ENCODE measurements at places on chromosomes 1 and 21.

- no peak for DNase-seq
Measured at GRCh38 chr1:65722461-65722860, 70.2 kb upstream of the PDE4B start.

DNA sequence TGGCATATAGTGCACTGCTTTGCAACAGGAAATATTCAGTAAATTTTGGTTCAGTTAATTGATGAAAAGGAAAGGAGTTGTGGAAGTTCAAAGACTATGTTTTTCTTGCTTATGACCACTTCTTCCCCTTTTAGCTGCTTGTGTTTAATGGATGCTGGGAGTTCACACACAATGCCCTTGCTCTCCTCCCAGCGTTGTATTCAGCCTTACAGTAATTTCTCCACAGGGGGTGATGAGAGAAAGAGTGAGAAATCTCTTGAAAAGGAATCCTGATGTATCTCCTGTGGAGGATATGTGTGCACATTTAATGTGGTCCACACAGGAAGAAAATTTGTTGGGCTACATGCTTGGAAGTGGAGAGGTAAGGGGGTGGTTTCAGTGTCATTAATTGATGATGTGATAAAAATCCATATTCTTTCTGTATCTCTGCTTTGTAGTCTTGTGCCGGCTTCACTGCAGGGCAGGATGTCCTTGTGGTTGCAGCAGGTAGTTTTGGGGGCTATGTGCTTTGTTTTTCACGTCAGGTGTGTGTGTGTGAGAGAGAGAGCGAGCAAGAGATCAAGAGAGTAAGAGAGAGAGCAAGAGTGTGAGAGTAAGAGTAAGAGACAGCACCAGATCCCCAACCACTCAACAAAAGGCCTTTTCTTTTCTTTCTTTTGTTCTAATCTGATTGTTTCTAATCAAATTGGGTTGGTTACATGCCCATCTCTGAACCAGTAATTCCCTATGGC is 204.4 kb downstream of the RWDD3 start:
- DNase-seq, result no peak

- no peak for DNase-seq
Measured at GRCh38 chr1:44542420-44543063, 131.7 kb downstream of the TMEM53 start.

DNA sequence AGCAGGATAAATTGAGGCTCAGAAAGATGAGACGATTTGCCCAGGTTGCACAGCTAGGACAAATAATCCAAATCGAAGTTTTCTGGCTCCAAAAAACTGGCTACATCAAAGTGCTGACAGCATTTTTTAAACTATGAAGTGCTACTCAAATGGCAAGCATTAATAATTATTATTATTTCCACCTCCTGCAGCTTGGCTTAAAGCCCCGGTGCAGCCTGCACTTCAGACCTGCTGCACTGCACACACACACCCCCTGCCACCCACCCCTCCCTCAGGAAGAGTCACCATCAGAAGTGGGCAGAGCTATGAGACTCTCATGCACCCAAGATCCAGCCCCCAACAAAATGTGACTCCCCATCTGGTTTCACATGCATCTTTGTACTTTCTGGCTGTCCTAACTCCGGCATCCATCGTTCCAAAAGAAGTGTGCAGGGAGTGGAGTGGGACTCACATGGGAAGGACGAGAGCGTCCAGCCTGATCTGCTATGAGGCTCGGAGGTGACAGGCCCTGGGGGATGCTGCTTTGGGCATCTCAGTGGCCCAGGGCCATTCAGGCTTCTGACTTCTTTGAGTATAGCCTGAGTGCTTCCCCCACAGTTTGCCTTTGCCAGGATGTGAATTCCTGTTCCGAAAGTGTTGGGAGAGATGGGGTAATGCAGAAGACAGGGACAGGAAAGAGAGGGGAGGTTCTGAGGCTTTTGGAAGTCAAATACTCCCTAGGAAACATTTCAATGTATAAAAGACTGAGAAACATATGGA is 65.0 kb upstream of the FAM20B start:
- no peak for DNase-seq

- no peak for DNase-seq
Measured at GRCh38 chr1:32540605-32541004, 1.4 kb downstream of the ZBTB8A start.

DNA sequence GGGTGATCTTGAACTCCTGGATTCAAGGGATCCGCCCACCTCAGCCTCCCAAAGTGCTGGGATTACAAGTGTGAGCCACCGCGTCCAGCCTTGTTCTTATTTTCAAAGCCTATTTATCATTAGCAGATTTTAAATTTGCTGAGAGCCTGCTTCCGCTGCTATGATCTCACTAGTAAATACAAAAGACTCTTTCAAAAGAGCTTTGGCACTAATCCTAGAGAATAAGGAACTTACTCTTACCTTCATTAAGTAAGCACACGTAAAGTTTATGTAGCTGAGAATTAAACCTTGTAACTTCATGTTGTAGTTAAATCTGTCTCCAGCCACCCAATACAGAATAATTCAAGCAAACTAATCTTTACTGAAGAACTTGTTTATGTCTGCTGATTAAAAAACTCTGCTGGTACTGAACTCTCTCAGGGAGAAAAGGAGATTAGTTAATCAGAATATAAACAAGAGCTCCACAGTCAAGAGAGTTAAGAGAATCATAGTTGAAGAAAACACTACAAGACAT is 72.3 kb downstream of the RUSC1 start:
- DNase-seq, result no peak

GRCh38 chr1:24206516-24207394 is 19.7 kb upstream of the IFNLR1 start:
- DNase-seq, result no peak

GRCh38 chr1:170668209-170669106 is 4.5 kb downstream of the PRRX1 start:
- no peak for DNase-seq

DNA sequence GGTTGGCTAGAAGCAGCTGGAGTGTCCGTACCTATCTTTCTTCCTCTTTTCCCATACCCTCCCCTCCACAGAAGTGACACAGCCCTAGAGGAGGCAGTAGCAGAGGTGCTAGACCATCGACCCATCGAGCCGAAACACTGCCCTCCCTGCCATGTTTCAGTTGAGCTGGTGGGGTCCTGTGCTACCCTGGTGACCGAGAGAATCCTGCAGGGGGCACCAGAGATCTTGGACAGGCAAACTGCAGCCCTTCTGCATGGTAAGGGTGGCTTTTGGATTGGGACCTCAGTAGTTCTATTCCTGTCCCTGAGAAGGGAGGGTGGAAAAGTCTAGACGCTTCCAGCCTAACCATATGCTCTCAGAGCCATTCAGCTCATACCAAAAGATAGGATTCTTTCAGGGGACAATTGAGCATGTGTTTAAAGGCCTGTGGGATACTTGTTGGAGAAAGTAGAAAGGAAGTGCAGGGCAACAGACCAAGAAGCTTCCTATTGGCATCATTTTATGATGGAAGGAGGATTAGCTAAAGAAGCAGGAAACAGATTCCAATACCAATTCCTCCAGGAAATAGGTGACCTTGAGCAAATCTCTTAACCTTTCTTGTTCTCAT is 11.7 kb upstream of the BNIPL start:
- peak; percentile 92 for DNase-seq

DNA sequence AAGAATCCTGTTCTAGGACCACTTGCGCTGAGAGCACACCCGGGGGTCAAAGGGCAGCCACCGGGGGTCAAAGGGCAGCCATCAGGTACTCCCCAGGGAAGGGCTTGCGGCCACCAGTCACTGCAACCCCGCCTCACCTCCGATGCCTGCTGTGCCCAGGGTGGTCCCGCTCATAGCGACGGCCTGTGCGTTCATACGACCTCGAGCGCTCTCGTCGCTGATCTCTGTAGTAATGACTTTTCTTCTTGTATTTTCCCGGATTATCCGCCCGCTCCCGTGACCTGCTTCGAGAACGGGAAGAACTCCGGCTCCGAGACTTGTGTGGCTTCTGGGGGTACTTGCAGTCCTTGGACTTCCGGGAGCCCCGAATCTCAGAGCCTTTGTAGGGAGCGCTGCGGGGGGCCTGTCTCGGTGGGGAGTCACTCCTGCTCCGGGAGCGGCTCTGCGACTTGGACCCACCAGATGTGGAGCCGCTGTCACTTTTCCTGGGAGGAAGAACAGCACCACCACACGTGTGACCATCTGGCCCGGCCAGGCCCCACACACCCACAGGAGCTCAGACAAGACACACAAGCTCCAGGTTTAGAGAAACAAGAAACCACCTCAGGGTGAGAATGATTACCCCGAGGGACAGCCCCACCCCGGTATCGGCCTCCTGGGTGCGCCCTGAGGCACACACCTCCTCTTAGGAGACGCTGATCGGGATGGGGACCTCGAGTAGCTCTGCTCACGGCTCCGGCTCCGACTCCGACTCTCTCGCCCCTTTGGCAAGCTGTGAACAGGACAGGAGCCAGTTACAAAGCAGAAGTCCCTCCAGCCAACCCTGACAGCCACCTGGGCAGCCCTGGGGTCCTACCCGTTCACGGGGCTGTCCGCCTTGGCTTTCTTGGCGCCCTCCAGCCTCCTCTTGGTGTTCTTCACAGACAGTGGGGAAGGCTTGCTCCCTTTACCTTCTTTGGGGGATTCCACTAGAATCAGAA is 11.7 kb downstream of the CCNL2 start:
- no peak for DNase-seq

DNA sequence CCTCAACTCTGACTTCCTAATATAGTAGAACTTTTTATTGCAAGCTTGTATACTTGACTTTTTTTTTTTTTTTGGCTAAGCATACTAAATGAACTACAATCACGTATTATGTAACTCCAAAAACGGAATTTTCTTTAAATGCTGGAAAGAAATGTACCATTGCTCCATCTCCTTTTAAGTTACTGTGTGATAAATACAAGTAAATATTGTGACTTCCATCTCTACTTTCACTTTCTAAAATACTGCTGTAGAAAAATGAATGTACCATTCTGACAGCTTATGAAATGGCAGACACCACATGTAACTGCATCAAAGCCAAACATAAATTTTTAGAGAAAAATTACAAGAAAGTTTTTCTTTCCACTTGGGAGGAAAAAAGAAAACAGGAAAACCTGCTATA is 54.7 kb downstream of the ASH1L start:
- no peak for DNase-seq

DNA sequence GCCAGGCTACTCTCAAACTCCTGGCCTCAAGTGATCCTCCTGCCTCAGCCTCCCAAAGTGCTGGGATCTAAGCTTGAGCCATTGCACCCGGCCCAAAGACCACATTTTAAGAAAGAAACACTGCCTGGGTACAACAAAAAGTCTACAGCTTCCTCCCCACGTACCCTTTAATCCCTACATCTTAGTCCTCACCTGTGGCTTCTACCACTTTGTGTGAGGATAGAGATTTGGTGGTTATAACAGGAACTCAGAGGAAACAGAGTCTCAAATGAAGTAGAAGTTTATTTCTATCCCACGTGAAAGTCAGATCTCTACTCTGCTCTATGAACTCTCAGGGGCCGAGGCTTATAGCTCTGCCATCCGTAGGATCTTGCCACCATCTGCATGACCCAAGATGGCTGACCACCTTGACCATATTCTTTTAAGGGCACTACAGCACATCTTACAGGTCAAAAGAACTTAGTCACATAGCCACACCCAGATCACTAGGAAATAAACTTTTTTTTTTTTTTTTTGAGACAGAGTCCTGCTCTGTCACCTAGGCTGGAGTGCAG is 13.4 kb downstream of the GPX7 start:
- no peak for DNase-seq

GRCh38 chr1:169110236-169110635 is 3.7 kb downstream of the ATP1B1 start:
- DNase-seq, result no peak

- no peak for DNase-seq
Measured at GRCh38 chr1:155082301-155083051, 3.8 kb downstream of the EFNA3 start.

GRCh38 chr1:83818916-83819315 is 180.0 kb downstream of the TTLL7 start:
- DNase-seq, result no peak

GRCh38 chr1:59692591-59692990 is 122.2 kb upstream of the HOOK1 start:
- DNase-seq, result no peak

GRCh38 chr1:52032124-52032784 is 1.4 kb downstream of the KTI12 start:
- no peak for DNase-seq

DNA sequence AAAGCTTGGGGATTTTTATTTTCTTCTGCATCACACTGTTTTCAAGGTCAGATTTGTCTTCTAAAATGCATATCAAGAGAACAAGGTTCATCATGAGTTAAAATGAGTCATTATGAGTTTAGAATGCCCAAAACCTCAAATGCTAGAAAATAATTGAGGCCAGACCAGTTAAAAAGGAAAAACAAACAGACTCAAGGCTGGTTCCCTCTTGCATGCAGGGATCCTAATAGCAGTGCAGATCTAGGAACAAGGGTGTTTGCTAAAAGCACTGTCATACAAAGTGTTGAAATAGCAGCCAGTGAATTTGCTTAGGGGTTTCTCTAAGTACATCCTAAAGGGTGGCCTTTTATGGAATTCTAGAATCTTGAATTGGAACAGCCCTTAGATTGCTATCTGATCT is 15.3 kb downstream of the BEND5 start:
- no peak for DNase-seq

GRCh38 chr1:96633695-96634094 is 87.9 kb upstream of the PTBP2 start:
- no peak for DNase-seq

GRCh38 chr1:180482425-180483275 is 19.7 kb downstream of the ACBD6 start:
- DNase-seq, result no peak

DNA sequence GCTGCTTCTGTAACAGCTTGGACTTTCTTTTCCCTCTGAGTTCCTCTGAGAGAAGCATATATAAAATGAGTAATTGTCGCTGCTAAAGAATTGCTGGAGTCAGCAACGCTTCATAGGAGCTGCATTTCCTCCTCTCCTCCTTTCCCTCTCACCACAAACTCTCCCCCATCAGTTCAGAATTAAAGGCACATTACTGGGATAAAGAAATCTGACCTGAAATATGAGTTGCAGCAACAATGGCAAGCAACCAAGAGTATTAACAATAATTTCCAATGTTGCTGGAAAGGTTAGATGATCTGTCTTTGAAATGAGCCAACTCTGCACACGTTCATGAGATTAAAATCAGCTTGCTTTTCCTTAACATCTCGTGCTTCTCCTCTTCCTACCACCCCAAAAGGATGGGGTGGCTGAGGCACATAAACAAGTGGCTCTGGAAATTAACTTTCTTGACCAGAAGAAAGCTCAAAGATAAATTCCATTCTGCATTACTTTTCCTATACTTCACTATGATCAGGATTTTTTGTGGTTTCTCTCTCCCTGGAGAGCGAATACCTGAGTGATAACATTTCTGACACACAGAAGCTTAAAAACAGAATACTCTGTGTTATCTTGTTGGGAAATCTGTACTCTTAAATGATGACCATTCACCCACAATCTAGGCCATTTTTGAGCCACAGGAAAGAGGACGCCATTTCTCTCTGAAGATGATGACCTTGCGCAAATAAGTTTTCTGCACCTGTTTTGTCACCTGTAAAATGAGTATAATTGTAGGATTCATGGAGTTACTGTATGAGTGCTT is 90.2 kb downstream of the TGFBR3 start:
- DNase-seq, result no peak

- DNase-seq, result no peak
Measured at GRCh38 chr1:97989094-97989680, 68.4 kb upstream of the DPYD start.

- no peak for DNase-seq
Measured at GRCh38 chr21:38220270-38220737, 36.5 kb upstream of the KCNJ15 start.

- DNase-seq, result no peak
Measured at GRCh38 chr1:180530501-180530900, 28.1 kb upstream of the ACBD6 start.

GRCh38 chr1:161018631-161018930 is 2.4 kb downstream of the F11R start:
- no peak for DNase-seq

GRCh38 chr1:214573386-214574318 is 22.2 kb upstream of the PTPN14 start:
- DNase-seq, result no peak

All from sciatic nerve (tissue), 2 donors.